ENCODE measurements at places on chromosomes 4 and X.

DNA sequence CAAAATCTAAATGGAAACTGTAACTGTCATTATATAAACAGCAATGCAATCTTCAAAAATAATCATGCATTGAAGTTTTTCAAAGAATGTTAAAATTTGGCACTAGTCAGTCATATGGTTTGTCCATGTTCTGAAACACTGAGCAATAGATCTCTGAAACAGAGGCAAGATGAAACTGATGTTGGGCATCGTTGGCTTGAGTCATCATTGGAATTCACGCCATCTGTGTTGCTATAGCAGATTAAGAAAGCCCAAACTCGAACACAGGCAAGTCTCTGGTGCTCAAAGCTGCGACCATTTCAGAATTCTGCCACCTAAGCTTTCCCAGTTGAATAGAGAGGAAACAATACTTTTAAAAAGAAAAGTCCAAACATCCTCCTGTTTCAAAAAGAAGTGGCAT, 114.1 kb upstream of the PPARGC1A start:
- no peak for DNase-seq

DNA sequence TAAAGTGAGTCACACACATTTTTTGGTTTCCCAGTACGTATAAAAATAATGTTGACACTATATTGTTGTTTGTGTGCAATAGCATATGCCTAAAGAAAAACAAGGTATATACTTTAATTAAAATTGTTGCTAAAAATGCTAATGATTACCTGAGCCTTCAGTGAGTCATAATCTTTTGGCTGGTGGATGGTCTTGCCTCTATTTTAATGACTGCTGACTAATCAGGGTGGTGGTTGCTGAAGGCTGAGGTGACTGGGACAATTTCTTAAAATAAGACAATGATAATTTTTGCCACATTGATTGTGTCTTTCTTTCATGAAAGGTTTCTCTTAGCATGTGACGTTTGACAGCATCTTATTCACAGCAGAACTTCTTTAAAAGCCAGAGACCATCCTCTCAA, 21.0 kb upstream of the ANXA10 start:
- no peak for DNase-seq

DNA sequence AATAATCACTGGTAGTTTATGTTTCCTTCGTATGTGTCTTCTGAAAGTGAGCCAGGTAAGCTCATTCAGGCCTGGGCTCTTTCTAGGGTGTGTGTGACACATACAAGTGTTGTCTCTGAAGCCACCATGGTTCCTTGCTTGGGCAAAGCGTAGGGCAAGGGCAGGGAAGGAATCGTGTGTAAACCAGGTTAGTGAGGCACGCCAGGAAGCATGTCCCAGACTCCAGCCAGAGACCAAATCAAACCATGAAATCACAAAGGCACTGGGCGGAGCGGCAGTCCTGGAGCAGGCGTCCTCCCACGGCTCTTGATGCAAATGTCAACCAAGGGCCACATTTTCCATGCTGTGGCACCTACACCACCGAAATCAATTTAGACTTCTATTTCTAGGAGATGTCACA, 67.0 kb downstream of the NYX start:
- DNase-seq, result no peak

- DNase-seq, result no peak
These were observed 12.3 kb downstream of the CENPVL3 start for GRCh38 chrX:51606446-51606845.

DNA sequence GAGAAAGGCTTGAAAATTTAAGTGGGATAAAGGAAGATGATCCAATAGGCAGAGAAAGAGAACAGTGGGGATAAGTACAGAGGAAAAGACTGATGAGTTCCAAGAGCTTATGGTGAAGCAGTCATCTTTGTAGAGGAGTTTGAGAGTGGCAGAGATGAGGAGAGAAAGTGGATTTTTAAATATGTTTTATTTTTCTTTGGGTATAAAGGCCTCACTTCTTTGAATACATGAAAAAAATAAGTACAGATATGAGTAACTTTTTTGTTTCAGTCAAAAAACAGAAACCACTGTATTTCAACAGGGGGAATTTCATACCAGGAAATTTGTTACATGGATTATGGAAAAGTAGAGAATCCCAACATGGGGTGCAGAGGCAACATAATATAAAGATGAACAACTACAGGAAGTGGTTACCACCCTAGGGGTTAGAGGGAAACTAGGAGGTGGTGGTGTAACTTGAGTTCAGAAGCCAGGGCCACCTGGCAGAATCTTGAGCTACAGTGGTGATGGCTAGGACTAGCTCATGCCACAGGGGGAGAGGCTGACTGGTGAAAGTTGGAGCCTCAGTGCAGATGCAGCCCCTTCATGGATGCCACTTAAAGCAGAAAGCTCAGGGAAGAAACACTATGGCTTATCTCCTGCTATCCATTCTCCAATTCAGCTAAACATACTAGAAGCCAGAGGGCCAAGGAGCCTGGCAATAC, 3.4 kb upstream of the CYBB start:
- DNase-seq, result no peak

GRCh38 chrX:18929775-18930174, 54.1 kb downstream of the PHKA2 start:
- DNase-seq, result no peak

GRCh38 chr4:131509521-131509920, 1639.6 kb upstream of the PCDH10 start:
- DNase-seq, result no peak

- no peak for DNase-seq
These were observed 779.0 kb upstream of the INTU start for GRCh38 chr4:126853715-126854114.

DNA sequence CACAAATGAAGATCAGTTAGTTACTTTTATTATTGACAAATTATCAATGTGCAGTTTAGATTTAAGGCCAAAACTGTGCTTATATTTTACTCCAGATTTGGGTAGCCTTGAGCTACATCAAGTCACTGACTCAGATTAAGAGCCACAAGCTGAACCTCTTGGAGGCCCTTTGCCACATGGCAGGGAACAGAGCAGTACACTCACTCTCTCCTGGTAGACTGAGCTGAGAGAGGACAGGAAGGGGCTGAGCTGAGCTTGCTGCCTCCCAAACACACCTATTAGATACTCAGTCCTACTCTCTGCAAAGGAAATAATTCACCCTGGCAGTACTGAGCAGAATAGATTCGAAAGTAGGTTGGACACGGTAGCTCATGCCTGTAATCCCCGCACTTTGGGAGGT, 7.8 kb downstream of the STAP1 start:
- no peak for DNase-seq

GRCh38 chr4:182478475-182478874, 235.3 kb downstream of the TENM3 start:
- no peak for DNase-seq

DNA sequence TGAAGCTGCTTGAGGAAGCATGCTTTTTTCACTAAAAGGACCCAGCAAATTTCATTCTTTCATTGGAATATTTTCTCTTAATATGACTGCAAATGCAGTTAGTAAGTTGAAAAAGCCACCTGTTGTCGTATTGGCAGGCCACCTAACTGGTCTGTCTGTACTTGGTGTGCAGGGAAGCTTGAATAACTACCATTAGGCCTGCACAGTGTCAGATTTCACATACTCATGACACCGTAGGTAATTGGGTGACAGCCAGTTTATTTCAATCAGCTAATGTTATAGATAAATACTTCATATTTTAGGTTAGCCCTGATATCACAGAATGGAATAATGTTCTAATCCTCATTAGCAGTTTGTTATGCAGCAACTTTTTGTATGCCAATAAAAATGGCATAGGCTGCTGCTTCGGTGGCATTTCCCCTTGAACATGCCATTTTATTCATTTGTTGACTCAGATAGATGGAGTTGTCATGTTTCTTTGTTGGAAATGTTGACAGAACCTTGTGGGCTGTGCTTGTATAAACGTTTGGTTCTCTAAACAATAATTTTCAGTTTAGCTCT, 173.7 kb downstream of the RPA4 start:
- no peak for DNase-seq

- DNase-seq, result no peak
These were observed 22.8 kb upstream of the HMX1 start for GRCh38 chr4:8894424-8894816.

DNA sequence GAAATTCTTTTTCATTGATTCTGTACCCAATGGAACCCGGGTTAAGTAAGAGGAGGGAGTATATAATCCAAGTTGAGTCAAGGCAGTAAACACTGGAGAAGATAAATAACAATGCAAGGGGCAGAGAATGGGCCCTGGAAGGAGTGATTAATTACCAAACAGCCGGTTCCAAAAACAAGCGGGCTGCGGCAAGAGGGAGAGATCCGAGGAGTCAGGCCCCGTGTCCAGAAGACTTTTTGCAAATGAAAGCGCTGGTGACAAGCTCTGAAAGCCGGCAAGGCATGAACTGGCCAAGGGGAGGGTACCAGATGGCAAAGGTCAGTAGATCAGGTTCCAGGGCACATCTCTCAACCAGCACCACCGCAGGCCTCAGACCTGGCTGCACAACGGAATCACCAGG, 294.9 kb downstream of the BCOR start:
- DNase-seq, result no peak

- no peak for DNase-seq
These were observed 71.7 kb downstream of the ABLIM2 start for GRCh38 chr4:8086783-8087445.

DNA sequence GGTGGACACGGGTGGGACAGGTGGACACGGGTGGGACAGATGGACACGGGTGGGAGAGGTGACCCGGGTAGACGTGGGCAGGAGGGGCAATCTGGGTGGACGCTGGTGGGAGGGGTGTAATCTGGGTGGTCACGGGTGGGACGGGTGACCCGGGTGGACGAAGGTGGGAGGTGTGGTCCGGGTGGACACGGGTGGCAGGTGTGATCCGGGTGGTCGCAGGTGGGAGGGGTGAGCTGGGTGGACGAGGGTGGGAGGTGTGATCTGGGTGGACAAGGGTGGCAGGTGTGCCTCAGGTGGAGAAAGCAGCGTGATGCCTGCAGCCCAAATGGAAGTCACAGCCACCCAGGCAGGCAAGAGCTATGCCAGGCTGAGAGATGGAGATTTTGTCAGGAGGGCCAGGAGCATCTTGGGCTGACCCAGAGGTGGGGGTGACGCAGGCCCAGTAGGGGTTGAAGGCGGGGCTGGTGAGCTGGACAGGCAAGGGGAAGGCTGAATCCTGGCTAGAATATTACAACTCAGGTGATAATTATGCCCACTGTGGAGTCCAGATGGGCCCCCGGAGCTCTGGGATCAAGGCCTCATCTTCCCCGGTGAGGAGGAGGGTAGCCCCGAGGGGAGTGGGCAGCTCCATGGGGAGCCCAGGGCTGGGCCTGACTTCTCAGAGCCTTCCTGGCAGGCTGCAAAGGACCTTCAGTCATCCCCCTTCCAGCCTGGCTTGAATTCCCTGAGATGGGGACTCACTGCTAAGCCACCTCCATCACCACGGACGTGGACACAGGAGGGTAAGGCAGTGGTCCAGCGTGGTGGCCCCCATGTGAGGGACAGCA, 100.0 kb downstream of the ADRA2C start:
- no peak for DNase-seq

DNA sequence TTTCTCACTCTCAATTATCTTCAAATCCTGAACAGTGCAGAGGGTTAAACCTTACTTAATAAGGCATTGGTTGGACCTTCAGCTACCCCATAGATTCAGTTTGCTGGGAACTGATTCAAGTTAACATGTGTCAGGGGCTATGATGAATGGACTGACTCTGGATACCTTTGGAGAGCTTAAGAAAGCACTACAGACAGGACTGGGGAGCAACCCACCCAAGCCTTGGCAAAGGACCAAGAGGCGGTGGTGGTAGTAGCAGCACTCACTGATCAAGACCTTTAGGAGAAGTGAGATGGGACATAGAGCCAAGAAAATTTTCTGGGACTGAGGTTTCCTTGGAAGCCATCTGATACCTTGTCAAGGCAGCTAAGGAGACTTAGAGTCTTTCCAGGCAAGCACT, 43.0 kb upstream of the TAPT1 start:
- no peak for DNase-seq

GRCh38 chrX:1026263-1027015, 186.0 kb downstream of the CRLF2 start:
- no peak for DNase-seq

DNA sequence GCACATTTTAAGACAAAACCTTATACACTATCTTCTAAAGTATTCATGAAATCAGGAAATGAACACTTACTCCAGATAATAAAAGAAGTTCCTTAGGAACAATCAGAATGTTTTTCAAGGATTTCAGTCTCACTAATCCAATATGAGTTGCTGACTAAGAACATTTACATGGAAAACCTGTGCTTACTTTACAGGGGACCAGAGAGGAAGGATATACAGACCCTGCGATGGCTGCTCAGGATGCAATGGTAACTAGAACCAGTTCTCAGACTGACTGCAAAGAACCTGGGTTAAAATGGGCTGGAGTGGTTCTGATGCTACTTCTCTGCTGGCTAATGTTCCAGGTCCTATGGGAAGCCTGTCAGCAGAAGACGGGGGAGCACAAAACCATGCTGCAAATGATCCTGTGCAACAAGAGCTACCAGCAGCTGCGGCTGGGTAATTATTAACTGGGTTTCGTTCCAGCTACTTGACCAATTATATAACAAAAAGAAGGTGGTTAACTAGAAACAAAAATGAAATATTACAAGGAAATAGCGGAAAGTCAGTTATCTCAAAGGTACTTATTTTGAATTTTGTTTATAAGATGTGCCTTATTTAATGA, 85.3 kb downstream of the ANXA10 start:
- DNase-seq, result no peak

GRCh38 chr4:82718162-82718940, 80.2 kb downstream of the SCD5 start:
- DNase-seq, result no peak

DNA sequence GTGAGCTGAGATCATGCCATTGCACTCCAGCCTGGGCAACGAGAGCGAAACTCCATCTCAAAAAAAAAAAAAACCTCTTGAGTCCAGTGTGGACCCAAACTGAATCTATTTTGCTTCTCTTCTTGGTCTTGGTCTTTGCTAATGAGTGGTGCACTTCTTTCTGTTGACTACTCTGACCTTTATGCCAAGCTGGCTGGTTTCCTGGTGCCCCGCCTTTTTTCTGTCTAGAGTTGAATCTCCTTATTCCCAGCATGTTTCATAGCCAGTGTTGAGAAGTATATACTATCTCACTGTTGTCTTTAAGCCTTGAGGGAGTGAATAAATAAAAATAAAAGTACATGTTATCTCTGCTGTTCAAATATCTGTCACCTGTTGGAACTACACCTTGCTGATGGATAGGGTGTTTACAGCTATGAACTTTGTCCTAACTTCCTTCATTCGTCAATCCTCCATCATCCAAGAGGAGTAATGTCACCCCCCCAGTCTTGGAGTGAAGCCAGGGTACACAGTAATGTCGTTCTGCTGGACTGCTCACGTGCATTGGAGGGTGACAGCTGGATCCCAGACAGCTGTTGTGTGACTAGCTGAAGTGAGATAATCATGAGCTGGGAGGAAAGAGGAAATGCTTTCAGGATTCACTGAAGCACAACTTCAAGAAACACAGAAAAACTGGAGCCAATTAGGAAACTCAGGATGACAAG, 99.3 kb upstream of the PRKG2 start:
- DNase-seq, result no peak

- DNase-seq, result no peak
These were observed 392.5 kb downstream of the BCOR start for GRCh38 chrX:39705290-39705689.

DNA sequence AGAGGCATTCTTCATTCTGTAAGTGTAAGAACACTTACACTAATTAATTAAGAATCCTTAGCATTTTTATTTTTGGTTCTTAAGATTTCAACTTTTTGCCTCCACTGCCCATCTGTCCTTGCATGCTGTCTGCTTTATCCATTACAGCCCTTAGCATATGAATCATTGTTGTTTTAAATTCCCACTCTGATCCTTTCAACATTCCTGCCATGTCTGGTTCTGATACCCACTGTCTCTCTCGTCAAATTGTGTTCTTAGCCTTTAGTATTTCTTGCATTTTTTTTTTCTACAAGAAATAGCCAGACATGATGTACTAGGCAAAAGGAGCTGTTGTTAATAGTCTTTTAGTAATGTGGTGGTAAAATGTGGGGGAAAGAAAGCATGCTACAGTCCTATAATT, 1360.0 kb downstream of the TECRL start:
- DNase-seq, result no peak

Data from T-helper 17 cell (primary cell).